ENCODE measurements at places on chromosomes 3 and 15.

- no peak for DNase-seq
These were observed 124.3 kb upstream of the LSAMP start for GRCh38 chr3:116569611-116570010.

- DNase-seq = no peak
These were observed 242.4 kb downstream of the OPA1 start for GRCh38 chr3:193835414-193835813.

DNA sequence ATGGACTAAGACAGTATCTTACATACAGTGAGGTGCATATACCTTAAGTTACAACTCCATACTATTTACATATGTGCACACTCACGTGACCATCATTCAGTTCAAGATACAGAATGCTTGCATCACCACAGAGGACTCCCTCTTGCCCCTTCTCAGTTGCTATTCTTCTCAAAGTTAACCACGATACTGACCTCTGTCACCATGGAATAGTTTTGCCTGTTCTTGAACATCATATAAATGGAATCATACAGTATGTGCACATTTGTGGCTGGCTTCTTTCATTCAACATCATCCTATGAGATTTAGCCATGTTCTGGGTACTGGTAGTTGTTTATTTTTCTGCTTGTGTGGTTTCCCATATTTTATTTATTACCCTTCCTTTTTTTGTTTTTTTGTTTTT lies 10.4 kb upstream of the ZSCAN2 start:
- no peak for DNase-seq

DNA sequence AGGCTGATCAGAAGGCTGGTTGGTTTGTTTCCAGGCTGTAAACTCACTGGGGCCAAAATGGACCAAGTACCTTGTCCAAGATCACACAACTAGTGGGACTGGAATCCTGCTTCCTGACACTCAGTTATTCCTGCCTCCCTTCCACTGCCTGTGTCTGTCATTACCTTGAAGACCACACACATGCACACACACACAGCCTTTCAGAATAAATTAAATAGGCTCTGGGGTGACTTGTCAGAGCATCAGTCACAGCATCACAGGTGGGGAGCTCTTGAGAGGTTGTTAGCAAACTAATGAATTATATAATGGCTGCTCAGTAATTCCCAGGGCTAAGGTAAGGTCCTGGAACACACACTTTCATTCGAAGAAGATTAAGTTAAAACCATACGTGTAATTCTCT lies 231.8 kb downstream of the UACA start:
- DNase-seq = no peak
